Neural crest cell (in vitro differentiated cells): ENCODE measurements at places on chromosomes 7 and 10. TPM values are rescaled to one million over a fixed set of nuclear protein-coding genes. Genes with fewer than 3 reads are reported as not detected.

The MKX gene
- total RNA-seq, result 0.30 TPM in 1 of 2 replicates, not detected in the other

The HTR5A gene
- total RNA-seq, result not detected in 2 replicates

The ZPBP gene
- not detected in 2 replicates for total RNA-seq

GRCh38 chr7:109834851-109835250 is 1256.1 kb upstream of the LRRN3 start:
- no peaks in the 10 kb centered on the region for H3K27me3 ChIP-seq
- no peak overlapping the region for H3K4me3 ChIP-seq
- no peaks in the 10 kb centered on the region for H3K36me3 ChIP-seq
- no peak overlapping the region for H3K27ac ChIP-seq
- no peaks in the 10 kb centered on the region for H3K4me1 ChIP-seq

The MMD2 gene
- 0.25 TPM in 1 of 2 replicates, not detected in the other for total RNA-seq

- no peak overlapping the region for H3K4me3 ChIP-seq
- peaks cover 4% of the 10 kb centered on the region for H3K4me1 ChIP-seq
- DNase-seq, result no peak
- H3K36me3 ChIP-seq, result no peaks in the 10 kb centered on the region
Measured at GRCh38 chr10:126433351-126433750, 45.1 kb upstream of the ADAM12 start.

The KCP gene
- 2.7 and 2.9 TPM in 2 replicates for total RNA-seq

DNA sequence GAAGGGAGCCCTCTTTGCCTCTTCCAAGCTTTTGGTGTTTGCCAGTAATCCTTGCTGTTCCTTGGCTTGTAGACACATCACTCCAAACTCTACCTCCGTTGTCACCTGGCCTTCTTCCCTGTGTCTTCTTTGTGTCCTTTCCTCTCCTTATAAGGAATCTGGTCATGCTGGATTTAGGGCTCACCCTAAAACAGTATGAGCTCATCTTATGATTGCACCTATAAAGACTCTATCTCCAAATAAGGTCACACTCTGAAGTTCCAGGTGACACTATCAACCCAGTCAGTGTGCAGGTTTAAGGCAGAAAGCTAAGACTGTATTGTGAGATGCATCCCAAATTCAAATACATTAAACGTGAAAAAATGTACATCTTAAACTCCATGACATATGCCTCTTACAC is 49.0 kb upstream of the ZRANB1 start:
- no peak overlapping the region for H3K4me3 ChIP-seq
- H3K36me3 ChIP-seq, result no peaks in the 10 kb centered on the region
- DNase-seq, result no peak
- no peak overlapping the region for H3K27ac ChIP-seq

The OPALIN gene
- not detected in 2 replicates for total RNA-seq

GRCh38 chr10:5622186-5622960 is 44.0 kb downstream of the ASB13 start:
- no peak overlapping the region for H3K4me3 ChIP-seq
- H3K36me3 ChIP-seq, result no peaks in the 10 kb centered on the region
- no peak for DNase-seq
- H3K4me1 ChIP-seq, result peaks cover 19% of the 10 kb centered on the region
- no peaks in the 10 kb centered on the region for H3K27me3 ChIP-seq
- H3K27ac ChIP-seq, result no peak overlapping the region

The SFRP4 gene
- not detected in 2 replicates for total RNA-seq

GRCh38 chr7:44159824-44160630 is 18.9 kb upstream of the MYL7 start:
- no peaks in the 10 kb centered on the region for H3K4me1 ChIP-seq
- no peak for DNase-seq
- no peak overlapping the region for H3K4me3 ChIP-seq
- no peak overlapping the region for H3K27ac ChIP-seq
- H3K36me3 ChIP-seq, result no peaks in the 10 kb centered on the region

- H3K27me3 ChIP-seq, result no peaks in the 10 kb centered on the region
- DNase-seq, result no peak
- no peak overlapping the region for H3K4me3 ChIP-seq
- peaks cover 41% of the 10 kb centered on the region for H3K4me1 ChIP-seq
- H3K36me3 ChIP-seq, result peaks cover 2% of the 10 kb centered on the region
- no peak overlapping the region for H3K27ac ChIP-seq
Measured at GRCh38 chr7:139749545-139749944, 28.3 kb downstream of the HIPK2 start.
